HFFc6 (cell line): ENCODE measurements at places on chromosomes 12 and 14. TPM values are rescaled to one million over a fixed set of nuclear protein-coding genes. Genes with fewer than 3 reads are reported as not detected.

Gene AMHR2
- total RNA-seq = not detected in 3 replicates

Gene AMIGO2
- 46.6 and 75.2 TPM in 2 replicates for total RNA-seq

Gene MYF6
- total RNA-seq = not detected in 3 replicates

Gene BCL7A
- total RNA-seq = 2.5 to 3.8 TPM (median 3.1 TPM) in 3 replicates

Gene RALGAPA1
- total RNA-seq = 12.0 to 13.4 TPM (median 12.9 TPM) in 3 replicates

Gene CLEC2B
- not detected in 3 replicates for total RNA-seq

Gene OR4K15
- not detected in 3 replicates for total RNA-seq

Gene ANG
- 2.5 to 4.1 TPM (median 3.7 TPM) in 3 replicates for total RNA-seq

Gene DPPA3
- not detected in 3 replicates for total RNA-seq

Gene TEX52
- total RNA-seq = not detected in 2 replicates

Gene RTN1
- total RNA-seq = 0.07 TPM in 1 of 3 replicates, not detected in the others

Gene SRRM4
- not detected in 3 replicates for total RNA-seq

Gene ITGA5
- total RNA-seq = 348 to 419 TPM (median 363 TPM) in 3 replicates

Gene COX8C
- total RNA-seq = not detected in 3 replicates

Gene KCNA5
- total RNA-seq = not detected in 3 replicates

Gene CCDC38
- not detected in 3 replicates for total RNA-seq

Gene ADAM21
- 0.41 to 0.63 TPM (median 0.56 TPM) in 3 replicates for total RNA-seq

Gene JAG2
- total RNA-seq = 0.67 to 0.76 TPM (median 0.74 TPM) in 3 replicates

Gene KERA
- total RNA-seq = not detected in 3 replicates

Gene CAND1
- 148 to 167 TPM (median 158 TPM) in 3 replicates for total RNA-seq

Gene KLRF1
- total RNA-seq = not detected in 3 replicates

Gene STAC3
- total RNA-seq = 0.11 to 0.89 TPM (median 0.48 TPM) in 3 replicates

Gene RILPL2
- total RNA-seq = 4.4 to 5.5 TPM (median 5.4 TPM) in 3 replicates

Gene PRIMA1
- total RNA-seq = not detected in 2 replicates

Gene TAS2R20
- total RNA-seq = 0.28 to 0.47 TPM (median 0.32 TPM) in 3 replicates

Gene SERPINA3
- total RNA-seq = not detected in 2 replicates

Gene SOAT2
- 0.15 to 0.32 TPM (median 0.23 TPM) in 3 replicates for total RNA-seq

Gene HPD
- total RNA-seq = 0.14 TPM in 1 of 3 replicates, not detected in the others

Gene PTPRO
- total RNA-seq = 0.08 to 0.27 TPM in 2 of 3 replicates, not detected in the other

Gene GPR65
- 0.04 to 0.34 TPM (median 0.11 TPM) in 3 replicates for total RNA-seq

Gene PLEK2
- total RNA-seq = 11.5 to 21.0 TPM (median 13.4 TPM) in 3 replicates

Gene ASIC1
- total RNA-seq = 1.5 and 2.4 TPM in 2 replicates

Gene CAPZA3
- not detected in 3 replicates for total RNA-seq

Gene CRACR2A
- 0.05 to 0.37 TPM (median 0.09 TPM) in 3 replicates for total RNA-seq

Gene IL26
- not detected in 3 replicates for total RNA-seq

Gene PTPN6
- not detected in 3 replicates for total RNA-seq

Gene KRT8
- total RNA-seq = 45.2 to 52.8 TPM (median 48.3 TPM) in 3 replicates

Gene APEX1
- 167 to 184 TPM (median 180 TPM) in 3 replicates for total RNA-seq

Gene INHBC
- not detected in 3 replicates for total RNA-seq

Gene ERP27
- total RNA-seq = not detected in 3 replicates

Gene ZBTB39
- total RNA-seq = 3.7 to 4.2 TPM (median 3.7 TPM) in 3 replicates

Gene AKAP5
- 1.0 to 1.2 TPM (median 1.0 TPM) in 3 replicates for total RNA-seq

Gene CARMIL3
- total RNA-seq = not detected in 3 replicates

Gene CLECL1
- not detected in 3 replicates for total RNA-seq

Gene REP15
- total RNA-seq = 2.1 and 3.3 TPM in 2 replicates

Gene SPTB
- 0.58 to 1.3 TPM (median 0.68 TPM) in 3 replicates for total RNA-seq
